ENCODE measurements at places on chromosomes 3 and 15. TPM values are rescaled to one million over a fixed set of nuclear protein-coding genes. Genes with fewer than 3 reads are reported as not detected.

Gene PPP2R3A
- 20.2 TPM for total RNA-seq

Gene CCDC9B
- total RNA-seq = 1.8 TPM

Gene C3orf22
- not detected for total RNA-seq

DNA sequence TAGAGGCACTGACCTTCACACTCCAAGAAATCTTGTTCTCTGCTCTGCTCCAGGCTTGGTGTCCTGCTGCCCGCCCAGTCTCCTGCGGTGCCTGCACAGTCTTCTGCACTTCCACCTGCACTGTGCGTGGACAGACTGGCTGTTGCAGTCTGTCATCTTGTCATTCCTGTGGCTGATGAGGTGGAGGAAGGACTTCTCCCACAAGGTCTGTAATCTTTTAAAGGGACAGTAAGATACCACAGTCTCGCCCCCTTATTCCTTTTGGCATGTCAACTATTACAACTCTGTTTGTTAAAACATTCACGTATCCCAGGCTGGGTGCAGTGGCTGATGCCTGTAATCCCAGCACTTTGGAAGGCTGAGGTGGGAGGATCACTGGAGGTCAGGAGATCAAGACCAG is 54.1 kb upstream of the IGF2BP2 start:
- DNase-seq = no peak

Gene CHL1
- 0.20 TPM for total RNA-seq

GRCh38 chr3:183252973-183253527 is at the start of gene B3GNT5:
TSS of gene B3GNT5 (plus strand) at chr3:183253253. CDS start at chr3:183269799, 16,546 bp downstream.
- peak; percentile 92 for DNase-seq

Gene TMCC1
- 17.3 TPM for total RNA-seq

Gene CHRNB4
- total RNA-seq = not detected

Gene SLC22A13
- 0.77 TPM for total RNA-seq

DNA sequence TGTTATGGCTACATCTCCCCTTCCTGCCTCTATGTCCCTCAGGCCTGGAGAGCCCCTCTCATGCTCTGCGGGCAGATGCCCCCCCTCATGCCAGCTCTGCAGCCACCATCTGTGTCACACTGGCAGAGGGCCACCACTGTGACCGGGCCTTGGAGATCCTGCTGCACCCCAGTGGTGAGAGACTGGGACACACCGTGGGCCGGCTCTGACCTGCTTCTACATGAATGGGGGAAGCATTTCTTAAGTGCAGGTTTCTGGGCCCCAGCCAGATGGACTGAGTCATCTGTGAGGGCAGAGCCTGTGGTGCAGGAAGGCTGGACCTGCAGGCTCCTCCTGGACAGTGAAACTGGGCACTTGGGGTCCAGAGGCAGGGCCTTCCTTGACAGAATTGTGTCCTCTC is 4.8 kb downstream of the VWA5B2 start:
- DNase-seq = peak; percentile 56

DNA sequence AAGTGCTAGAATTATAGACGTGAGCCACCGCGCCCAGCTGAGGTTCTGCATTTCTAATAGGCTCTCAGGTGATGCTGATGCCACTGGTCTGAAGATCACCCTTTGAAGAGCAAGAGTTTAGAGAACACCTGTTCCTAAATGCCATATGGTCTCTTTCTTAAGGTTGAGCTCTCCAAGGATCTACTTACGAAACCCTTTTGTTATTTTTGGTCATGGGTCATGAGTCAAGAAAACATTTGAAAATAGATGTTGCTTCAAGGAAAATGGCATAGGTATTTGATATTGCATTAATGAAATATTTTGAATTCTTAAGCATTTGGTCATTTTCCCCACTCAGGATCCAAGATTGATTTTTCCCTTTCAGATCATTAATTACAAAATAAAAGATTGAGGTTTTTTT is 74.7 kb upstream of the SOX2 start:
- DNase-seq = no peak

DNA sequence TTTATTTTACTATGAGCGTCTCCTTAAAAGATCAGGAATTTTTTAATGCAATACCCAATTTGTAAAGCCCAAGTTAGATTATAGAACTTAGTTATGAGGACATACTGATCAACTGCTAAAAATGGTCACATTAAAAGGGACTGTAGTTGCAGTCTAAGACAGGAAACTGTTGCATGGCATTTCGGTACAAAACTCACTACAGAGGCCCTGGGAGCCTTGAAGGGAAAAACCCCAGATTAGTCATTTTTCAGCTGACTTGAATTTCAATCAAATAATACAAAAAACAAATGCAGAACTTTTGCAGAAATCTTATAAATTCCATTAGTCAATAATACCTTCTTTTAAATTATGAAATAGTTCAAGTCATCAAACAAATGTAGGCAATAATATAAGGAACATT is 6.9 kb upstream of the PTX3 start:
- DNase-seq = no peak

Gene AP3B2
- 4.5 TPM for total RNA-seq

DNA sequence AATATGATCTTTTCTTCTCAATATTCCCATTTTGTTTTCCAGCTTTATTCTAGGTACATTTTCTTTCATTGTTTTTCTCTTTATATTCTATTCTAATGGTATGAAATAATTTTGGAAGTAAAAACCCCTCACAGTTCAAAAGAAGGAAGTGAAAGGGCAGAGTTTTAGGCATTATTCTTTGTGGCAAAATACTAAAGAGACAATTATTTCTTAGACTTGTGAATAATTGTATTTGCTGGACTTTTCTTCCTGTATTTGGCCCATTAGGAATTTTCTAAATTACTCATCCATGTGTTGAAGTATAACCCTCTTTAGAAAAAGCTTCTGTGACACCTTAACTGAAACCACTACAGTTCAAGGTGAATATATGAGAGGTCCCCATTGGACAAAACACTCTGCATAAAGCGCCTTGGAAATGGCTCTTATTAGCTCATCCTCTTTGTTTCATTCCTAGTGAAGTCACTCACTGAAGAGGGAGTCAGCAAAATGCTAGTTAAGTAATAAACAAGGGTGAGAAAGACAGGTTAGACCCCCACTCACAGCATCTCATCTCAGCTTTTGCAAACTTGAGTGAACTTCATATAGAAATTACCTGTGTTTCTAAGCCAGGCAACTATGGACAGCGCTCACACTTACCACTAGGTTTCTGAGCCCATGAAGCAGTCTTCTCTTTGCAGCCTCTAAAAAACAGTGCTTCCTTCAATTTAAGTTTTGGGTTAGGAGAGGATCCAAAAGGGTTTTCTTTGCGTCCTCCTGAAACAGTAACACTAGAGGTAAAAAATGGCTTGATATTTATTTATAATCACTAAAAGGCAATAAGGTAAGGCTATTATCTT is 327.5 kb downstream of the ARPP21 start:
- no peak for DNase-seq

DNA sequence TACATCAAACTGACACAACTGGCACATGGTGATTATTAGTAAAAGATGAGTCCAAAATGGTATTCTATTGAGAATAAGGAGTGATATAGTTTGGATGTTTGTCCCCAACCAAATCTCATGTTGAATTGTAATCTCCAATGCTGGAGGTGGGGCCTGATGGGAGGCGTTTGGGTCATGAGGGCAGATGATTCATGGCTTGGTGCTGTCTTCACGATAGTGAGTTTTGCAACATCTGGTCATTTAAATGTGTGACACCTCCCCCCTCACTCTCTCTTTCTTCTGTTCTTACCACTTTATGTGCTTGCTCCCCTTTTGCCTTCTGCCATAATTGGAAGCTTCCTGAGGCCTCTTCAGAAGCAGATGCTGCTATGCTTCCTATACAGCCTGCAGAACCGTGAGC is 90.6 kb downstream of the RSL24D1 start:
- DNase-seq = no peak

DNA sequence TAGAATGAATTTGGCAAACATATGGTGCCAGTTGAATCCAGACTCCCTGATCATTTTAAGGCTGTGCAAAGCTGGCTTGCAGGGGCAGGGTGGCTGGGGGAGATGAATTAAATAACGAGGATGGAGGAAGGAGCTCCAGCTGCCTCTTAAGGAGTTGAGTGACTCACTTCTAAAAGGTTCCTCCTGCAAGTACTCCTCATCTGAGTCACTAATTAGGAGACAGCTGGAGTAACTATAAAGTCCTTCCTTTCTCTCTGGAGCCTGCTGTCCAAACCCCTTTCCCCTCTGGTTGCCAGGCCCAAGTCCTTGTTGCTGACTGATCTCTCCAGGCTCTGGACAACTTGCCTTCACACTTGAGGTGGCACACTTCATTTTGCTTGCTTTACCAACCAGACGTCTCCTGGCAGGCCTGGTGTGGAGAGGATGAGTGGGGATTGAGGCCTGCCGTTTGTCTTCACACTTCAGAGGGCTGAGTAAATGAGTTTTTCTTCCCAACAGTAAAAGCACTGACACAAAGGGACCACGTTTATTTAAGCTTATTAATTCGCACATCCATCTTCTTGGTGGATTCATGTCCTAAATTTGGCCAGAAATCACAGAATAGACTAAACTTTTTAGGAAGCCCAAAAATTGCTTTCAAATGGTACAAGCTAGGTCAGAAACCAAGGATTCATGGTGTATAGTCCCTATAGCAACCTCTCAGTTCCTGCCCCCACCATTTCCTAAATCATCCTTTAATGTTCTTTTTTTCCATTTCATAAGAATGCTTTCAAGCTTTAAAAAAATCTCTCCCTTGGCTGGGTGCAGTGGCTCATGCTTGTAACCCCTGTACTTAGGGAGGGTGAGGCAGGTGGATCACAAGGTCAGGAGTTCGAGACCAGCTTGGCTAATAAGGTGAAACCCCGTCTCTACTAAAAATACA is 90.5 kb upstream of the MYRIP start:
- no peak for DNase-seq

DNA sequence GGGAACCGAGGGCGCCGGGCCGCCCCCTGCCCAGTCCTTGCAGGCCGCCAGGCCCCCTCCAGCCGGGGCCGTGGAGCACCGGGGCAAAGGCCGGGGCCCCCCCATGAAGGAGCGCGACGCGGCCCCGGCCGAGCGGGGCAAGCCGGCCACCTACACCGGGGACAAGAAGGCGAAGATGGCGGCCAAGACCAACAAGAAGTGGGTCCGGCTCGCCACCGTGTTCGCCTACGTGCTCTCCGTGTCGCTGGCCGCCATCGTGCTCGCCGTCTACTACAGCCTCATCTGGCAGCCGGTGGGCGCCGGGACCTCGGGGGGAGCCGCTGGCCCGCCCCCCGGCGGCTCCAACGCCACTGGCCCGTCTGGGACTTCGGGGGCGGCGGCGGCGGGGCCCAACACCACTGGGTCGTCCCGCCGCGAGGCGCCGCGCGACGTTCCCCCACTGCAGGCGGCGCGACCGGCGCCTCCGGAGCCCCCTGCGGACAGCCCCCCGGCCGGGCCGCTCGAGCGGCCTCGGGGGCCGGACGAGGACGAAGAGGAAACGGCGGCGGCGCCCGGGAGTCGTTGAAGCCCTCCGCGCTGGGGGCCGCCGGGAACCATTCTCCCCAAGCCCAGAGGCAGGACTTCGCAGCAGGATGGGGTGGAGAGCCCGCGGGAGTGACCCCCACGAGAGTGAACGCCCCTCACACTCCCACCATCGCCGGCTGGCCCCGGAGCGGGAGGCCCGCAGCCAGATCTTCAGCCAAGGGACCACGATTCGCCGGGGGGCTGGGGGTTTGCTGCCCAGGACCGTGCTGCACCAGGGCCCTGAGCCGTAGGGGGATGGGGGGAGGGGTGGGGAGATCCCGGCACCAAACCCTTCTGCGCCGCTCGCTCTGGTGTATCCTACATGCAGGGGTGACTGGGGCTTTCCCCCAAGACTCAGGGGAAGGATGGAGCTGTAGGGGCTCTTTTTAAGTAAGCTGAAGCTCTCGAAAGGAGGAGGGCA is 753 bp downstream of the INAFM2 start:
- DNase-seq = no peak

Gene RTP1
- not detected for total RNA-seq

DNA sequence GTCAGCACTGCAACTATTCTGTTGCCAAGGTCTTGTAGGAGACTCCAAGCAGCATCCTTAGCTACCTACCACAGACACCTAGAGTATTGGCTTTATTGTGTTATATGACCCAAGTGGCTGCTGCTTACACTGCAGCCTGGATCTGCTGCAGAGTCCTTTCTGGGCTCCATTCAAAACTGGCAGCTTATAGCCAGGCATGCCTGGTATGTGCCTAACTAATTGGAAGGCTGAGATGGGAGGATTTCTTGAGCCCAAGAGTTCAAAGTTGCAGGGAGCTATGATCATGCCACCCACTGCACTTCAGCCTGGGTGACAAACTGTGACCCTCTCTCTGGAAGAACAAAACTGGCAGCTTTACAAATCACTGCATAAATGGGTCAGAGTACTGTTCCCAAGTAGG is 8.6 kb downstream of the NDUFB4 start:
- DNase-seq = no peak

Gene SPESP1
- not detected for total RNA-seq

Gene HLTF
- total RNA-seq = 29.4 TPM

Gene ERC2
- 4.7 TPM for total RNA-seq

Gene ACOX2
- 26.2 TPM for total RNA-seq

DNA sequence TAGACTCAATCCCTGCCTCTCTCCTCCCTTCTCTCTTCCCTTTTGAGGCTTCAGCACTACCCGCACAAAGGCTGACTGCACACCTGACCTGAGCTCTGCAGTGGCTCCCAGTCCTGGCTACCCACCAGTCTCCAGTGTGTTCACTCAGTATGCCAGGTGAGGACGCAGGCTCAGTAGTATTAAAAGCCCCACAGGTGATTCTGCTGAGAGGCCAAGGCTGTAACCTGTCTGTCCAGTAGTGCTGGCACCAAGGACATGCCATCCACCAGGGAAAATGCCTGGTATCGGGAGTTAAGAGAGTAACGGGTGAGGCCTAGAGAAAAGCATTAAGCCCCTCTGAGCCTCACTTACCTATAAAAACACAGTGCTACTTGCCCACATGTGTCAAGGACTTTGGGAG is 20.9 kb downstream of the FYCO1 start:
- no peak for DNase-seq

- no peak for DNase-seq
Measured at GRCh38 chr3:142040941-142041491, 108.3 kb downstream of the TFDP2 start.

GRCh38 chr3:78887547-78888011 is 880.2 kb downstream of the ROBO1 start:
- no peak for DNase-seq

GRCh38 chr3:134029734-134030378 is at the start of gene SLCO2A1:
TSS of gene SLCO2A1 (minus strand) at chr3:134029925. CDS start at chr3:134029802, 123 bp downstream.
- peak; percentile 81 for DNase-seq

GRCh38 chr3:174541708-174542315 is 317.3 kb upstream of the NAALADL2 start:
- DNase-seq = no peak

DNA sequence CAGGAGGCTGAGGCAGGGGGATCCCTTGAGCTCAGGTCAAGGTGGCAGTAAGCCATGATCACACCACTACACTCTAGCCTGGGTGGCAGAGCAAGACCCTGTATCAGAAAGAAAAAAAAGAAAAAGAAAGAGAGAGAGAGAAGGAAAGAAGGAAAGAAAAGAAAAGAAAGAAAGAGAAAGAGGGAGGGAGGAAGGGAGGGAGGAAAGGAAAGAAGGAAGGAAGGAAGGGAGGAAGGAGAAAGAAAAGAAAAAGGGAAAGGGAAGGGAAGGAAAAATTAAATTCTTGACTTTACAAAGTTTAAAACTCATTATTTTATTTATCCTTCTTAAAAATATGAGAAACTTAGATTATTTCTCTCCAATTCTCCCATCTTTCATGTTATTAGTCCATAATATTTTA is 17.1 kb upstream of the IDH2 start:
- no peak for DNase-seq

All from hepatocyte (in vitro differentiated cells).